ENCODE measurements at places on chromosomes 7 and 10.

- no peak for DNase-seq
Observed at GRCh38 chr10:21372651-21373410, 152.7 kb downstream of the SKIDA1 start.

GRCh38 chr7:153010416-153010815 lies 250.9 kb downstream of the ACTR3B start:
- DNase-seq = no peak

DNA sequence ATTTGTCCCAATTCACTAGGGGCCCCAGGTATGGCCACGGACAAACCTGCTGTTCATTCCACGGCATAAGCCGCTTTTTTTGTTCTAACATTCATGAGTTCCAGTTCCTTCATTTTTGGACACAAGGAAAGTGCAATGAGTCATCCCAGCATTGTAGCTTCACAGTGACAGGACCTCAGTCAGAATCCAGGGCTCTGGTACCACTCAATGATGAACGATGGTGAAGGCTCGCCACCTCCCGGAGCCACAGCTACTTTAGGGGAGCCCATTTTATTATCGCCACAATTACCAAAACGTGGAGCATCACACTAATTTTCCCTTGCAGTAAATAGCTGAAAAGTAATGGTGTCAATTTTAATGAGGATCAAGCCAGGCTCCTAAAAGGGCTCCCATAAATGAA lies 62.9 kb downstream of the FGFR2 start:
- no peak for DNase-seq

GRCh38 chr10:51699145-51699474 lies 285 bp downstream of the CSTF2T start:
- DNase-seq = no peak

DNA sequence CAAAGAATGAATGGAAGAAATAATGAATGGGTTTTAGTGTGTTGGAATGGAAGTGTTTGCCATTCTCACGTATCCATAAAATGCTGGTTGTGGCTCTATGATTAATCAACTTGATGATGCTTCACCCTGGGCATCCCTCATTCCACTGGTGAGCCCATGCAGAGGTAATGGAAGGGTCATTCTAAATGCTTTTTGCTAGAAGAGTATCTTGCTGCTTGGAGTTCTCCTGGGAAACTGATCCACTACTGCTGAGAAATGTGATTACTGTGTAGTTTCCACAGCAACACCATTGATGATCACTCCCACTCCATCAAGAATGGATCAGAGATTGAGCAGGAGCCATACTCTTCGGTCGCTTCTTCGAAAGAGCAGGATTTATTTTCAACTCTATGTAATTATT lies 101.6 kb downstream of the ARL5B start:
- no peak for DNase-seq

DNA sequence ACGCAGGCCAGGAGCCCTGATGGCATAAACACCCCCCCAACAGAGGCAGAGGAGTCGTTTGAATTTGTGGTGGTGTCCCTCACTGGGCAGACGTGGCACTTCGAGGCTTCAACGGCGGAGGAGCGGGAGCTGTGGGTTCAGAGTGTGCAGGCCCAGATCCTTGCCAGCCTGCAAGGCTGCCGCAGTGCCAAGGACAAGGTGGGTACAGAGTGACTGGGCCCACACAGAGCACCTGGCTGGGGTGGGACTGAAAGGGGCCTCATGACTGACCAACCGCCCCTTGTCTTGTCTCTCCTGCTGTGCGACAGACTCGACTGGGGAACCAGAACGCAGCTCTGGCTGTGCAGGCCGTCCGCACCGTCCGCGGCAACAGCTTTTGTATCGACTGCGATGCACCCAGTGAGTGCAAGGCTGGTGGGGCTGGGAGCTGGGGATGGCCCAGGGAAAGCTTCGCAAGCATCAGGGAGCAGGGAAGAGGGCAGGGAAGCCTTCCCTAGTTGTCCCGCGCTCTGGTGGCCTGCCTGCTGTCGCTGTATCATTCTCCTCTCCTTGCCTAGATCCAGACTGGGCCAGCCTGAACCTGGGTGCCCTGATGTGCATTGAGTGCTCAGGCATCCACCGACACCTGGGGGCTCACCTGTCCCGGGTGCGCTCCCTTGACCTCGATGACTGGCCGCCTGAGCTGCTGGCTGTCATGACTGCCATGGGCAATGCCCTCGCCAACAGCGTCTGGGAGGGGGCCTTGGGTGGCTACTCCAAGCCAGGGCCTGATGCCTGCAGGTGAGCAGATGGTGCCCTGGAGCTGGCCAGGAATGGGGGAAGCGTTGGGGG lies 25.4 kb downstream of the GBX1 start:
- no peak for DNase-seq

DNA sequence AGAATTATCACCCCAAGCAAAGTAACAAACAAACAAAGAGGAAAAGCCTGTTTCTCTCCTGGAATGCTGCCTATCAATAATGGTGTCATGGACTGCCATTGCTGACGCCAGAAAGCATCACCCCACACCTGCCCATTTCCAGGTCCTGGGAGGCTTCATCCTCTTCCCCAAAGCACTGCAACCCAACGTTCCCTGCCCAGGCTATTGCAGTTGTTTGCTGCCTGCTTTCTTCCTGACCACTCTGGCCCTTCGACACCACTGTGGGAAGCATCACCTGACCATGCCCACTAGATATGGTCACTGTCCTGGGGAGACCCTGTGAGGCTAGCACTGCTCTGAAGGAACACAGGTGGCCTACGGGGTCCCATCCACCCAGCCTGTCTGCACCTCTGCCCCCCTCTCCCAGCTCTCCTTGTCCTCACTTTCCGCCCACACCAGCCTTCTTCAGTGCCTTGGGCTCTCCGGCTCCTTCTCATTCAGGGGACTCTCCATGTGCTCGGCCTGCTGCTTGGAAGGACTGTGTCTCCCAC lies 439.6 kb downstream of the GLRX3 start:
- DNase-seq = no peak

- DNase-seq = no peak
Observed at GRCh38 chr10:75234683-75235374, 928 bp downstream of the COMTD1 start.

- no peak for DNase-seq
Observed at GRCh38 chr10:117860823-117861222, 185.9 kb downstream of the RAB11FIP2 start.

- peak; percentile 20 for DNase-seq
Observed at GRCh38 chr10:86642021-86642420, 12.3 kb upstream of the OPN4 start.

Data from hematopoietic multipotent progenitor cell treated with erythropoietin and hydrocortisone succinate and interleukin-3 and kit ligand, for 15 days (in vitro differentiated cells).